ENCODE measurements at places on chromosomes 5 and 9. TPM values are rescaled to one million over a fixed set of nuclear protein-coding genes. Genes with fewer than 3 reads are reported as not detected.

Gene PCSK1
- not detected for total RNA-seq

Gene FOXD4
- 0.89 TPM for total RNA-seq

Gene BRD8
- total RNA-seq, result 98.9 TPM

DNA sequence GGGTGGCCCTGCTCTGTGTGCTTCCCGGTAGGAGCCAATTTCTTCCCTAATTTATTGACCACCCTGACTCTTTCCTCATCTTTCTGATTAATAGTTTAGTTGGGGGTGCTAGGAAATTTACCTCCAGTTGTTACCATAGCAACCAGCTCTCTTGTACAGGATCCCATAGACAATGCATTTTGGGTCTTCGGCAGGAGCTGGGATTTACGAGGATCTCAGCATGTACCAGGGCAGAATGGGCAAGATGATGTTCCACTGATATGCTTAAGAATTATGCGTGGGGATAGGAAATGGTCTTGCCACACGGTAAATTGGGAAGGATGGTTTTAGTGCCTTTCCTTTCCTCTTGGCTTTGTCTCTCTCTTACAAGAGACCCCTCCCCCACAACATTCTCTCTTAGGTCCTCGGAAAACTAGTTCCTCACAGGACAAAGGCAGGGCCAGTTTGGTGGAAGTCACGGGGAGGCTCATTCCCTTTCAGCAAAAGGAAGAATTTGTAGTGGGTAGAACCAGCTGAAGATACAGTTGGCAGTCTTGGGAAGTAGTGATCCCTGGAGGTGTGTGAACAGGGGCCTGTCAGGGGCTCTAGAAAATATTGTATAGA lies 133.4 kb upstream of the SHB start:
- DNase-seq, result no peak

DNA sequence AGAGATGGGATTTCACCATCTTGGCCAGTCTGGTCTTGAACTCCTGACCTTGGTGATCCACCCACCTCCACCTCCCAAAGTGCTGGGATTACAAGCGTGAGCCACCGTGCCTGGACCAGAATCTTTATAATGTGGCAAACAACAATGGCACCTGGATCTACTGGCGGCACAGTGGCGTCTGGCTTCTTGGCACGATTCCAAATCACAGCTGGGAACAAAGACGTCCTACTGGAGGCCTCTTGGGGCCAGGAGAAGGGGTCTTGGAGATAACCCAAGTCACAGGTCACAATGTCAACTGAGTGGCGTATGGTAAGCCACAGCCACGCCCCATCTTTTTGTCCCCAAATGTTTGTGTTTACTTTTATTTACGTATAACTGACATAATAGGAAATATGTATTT lies 77.8 kb upstream of the RAPGEF1 start:
- DNase-seq, result no peak

GRCh38 chr5:61991430-61991829 lies 314.6 kb upstream of the KIF2A start:
- no peak for DNase-seq

DNA sequence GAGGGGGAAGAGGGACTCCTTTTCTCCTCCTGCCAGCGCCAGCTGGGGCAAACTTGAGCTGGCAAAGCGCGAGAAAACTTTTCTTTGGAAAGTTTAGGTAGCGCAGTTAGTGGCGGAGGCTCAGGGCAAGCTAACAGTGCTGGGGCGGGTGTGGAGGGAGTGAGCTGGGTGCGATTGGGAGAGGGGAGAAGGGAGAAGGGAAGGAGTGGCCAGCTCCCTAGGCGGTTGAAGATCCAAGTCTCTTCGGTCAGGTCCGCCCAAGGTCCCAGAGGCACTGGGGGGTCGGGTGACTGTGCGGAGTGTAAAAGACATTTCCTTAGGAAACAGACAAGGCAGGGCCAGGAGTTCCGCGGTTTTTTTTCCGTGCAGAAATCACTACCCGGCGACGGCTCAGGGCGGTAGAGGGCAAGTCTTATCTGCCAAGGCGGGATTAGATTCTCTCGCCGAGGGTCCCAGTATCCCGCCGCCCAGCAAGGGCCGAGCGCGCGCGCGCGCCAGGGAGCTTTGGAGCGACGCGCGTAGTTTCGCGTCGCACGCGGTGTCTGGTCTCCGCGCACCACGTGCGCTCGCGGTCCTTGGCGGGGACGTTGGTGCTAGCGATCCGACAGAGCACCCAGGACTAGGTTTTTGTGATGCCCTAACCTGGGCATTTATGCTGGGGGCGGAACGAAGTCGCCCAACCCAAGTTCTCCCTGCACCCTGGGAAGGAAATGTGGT lies 33.6 kb upstream of the NFIB start:
- DNase-seq, result peak; percentile 16

Gene POU5F2
- total RNA-seq, result 4.6 TPM

DNA sequence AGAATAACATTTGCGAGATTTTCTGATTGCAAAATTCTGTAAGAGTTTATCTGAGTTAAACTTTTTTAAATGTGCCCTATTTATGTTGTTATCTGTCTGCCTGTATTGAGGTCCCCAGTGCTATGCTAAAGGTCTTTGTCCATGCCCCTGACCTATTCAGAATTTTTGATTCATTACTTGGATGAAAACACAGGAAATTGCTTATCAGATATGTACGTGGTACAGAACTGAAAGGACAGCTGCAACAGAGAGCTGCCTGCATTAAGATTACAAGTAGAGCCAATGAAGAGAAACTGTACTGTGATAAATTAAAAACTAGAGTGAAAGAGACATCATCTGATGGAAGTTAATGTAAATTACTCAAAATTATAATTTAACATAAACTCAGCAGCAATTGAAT lies 408.8 kb downstream of the ADGRV1 start:
- DNase-seq, result no peak

GRCh38 chr5:180081481-180081880 lies 9.9 kb upstream of the RNF130 start:
- no peak for DNase-seq

Gene CDC37L1
- 16.0 TPM for total RNA-seq

Measured in B cell (primary cell).